ENCODE measurements at places on chromosomes 3 and 15. TPM values are rescaled to one million over a fixed set of nuclear protein-coding genes. Genes with fewer than 3 reads are reported as not detected.

Gene ANKRD34C
- total RNA-seq, result not detected

Gene STRA6
- total RNA-seq, result 12.9 TPM

Gene ABCC5
- 10.6 TPM for total RNA-seq

Gene EXD1
- 0.12 TPM for total RNA-seq

Gene MNS1
- total RNA-seq, result 0.66 TPM

Gene XYLB
- 1.3 TPM for total RNA-seq

Gene EFHB
- total RNA-seq, result not detected

Gene HRH1
- 1.9 TPM for total RNA-seq

Gene LDHAL6B
- total RNA-seq, result not detected

Gene IGF2BP2
- 17.7 TPM for total RNA-seq

Gene RBM6
- total RNA-seq, result 31.5 TPM

Gene NCKIPSD
- total RNA-seq, result 21.1 TPM

Gene OR5H6
- total RNA-seq, result not detected

DNA sequence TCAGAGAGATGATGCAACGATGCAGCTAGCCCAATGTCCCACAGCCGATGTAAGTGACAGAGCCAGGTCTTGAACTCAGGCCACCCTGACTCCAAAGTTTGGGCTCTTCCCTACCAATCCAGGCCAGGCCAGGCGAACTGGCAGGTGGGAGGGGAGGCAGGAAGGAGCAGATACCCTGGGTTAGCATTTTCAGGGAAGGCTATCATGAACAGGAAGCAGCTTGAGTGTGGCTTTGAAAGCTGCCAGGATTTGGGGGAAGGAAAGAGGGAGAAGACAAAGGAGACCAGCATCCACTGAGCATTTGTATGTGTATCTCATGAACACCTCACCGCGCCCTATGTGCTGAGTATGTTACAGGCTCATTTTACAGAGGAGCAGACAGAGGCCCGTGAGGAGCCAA, 38.8 kb downstream of the LMCD1 start:
- DNase-seq, result no peak

DNA sequence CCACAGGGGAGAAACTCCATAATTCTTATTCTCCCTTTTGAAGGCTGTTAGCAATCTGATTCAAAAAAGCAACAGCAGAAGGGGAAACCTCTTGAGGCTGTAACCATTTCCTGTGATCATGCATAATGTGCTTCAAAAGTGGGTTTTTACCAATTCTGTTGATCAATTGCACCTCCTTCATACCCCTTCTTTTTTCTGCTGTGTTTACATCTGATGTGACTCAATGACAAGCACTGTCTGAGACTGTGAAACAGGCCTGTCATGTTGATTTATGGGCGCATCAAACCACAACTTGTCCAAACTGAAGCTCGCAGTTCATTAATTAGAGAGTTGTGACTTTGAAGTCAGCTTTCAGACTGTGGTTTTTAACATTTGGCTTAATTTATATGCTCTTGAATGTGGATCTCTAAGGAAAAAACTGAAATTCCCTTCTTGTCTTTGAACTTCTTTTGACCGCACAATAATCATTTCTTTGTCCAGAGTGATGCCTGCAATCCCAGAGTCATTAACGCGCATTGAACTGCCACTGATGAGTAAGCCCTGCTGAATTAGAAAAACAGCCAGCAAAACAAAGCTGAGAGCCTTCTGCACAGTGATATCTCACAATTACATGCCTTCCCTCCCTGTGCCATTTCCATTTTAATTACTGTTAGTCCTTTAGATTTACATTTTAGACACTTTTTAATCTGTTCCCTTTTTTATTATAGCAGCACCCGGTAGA, 532.8 kb downstream of the FOXP1 start:
- no peak for DNase-seq

DNA sequence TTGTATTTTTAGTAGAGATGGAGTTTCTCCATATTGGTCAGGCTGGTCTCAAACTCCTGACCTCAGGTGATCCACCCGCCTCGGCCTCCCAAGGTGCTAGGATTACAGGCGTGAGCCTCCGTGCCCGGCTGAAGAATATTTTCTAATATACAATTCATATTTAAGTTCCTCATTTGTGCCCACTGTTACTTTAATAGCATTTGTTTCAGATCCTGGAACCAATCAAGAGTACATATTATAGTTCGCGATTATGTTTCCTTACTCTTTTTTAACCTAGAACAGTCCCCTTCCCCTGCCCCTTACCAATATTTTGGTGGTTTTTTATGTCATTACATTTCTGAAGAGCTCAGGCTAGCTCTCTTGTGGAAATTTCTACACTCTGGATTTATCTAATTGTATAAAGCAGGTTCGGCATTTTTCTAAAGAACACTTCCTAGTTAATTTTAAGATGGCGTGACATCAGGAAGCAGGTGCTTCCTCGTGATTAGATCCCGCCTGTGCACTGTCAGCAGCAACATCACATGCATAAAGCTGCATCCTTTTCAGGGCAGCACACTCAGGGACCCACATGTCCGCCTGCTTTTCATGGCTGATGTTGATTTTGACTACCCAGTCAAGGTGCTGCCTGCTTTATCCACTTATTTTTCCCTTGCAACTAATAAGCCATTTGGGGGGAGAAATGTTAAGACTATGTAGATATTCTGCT, 88.7 kb upstream of the EPHB3 start:
- no peak for DNase-seq

DNA sequence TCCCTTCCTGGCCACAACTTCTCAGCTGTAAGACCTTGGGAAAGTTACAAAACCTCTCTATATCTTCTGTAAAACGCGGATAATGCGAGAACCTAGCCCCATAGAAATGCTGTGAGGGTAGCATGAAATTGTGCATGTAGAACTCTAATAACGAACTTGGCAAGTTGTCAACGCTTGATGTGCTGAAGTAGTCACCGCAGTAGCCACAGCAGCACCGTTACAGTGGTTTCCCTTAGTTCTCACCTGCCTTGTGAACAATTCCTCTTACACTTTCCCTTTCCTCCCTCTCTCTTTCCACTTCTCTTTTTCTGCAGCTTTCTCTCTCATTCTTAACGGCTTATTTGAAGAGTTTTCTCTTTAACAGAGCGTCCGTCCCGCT, 447 bp upstream of the SHQ1 start:
- DNase-seq, result no peak

DNA sequence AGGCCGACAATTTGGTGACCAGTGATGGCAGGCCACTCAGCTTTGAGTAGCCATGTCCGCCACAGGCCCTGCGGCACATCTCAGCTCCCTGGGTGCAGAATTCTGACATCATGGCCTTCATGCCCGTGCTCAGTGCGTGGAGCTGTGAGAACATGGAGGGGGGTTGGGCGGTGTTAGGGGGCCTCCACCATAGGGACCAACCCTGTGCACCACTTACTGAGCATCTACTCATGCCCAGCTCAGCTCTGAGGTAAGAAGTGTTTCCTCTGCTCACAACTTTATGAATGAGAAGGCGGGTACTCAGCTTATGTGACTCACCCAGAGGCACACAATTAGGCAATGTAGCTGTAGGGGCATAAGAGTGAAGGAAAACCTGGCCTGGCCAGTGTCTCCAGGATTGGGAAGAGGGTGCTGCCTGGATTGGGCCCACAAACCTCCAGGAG, 10.5 kb downstream of the ACOX2 start:
- peak; percentile 89 for DNase-seq

GRCh38 chr3:13853978-13854296, 25.9 kb downstream of the WNT7A start:
- peak; percentile 69 for DNase-seq

GRCh38 chr3:72319194-72320094, 528.8 kb downstream of the SHQ1 start:
- no peak for DNase-seq

GRCh38 chr3:10708216-10708893, 107.7 kb upstream of the SLC6A11 start:
- DNase-seq, result no peak

GRCh38 chr3:160370987-160371857, 27.8 kb downstream of the IFT80 start:
- no peak for DNase-seq

DNA sequence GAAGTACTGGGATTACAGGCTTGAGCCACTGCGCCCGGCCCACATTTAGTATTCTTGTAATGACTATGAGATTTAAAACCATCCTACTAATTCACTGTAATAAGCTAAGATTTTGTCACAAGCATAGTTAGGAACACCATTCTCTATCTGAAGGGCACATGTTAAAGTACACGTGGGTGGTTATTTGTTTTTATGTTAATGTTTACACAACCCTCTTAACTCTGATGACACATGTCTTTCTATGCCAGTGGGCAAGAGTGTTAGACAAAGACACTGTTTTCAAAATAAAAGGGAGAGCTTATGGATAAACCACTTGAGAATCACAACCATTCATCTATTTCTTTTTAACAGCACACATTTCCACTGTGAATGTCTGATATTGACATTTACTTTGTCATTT, 537.6 kb upstream of the IL12A start:
- no peak for DNase-seq

- DNase-seq, result peak; percentile 54
Measured at GRCh38 chr15:83380682-83381081, 66.5 kb upstream of the SH3GL3 start.

GRCh38 chr3:189911001-189911400, 209.7 kb downstream of the P3H2 start:
- no peak for DNase-seq

DNA sequence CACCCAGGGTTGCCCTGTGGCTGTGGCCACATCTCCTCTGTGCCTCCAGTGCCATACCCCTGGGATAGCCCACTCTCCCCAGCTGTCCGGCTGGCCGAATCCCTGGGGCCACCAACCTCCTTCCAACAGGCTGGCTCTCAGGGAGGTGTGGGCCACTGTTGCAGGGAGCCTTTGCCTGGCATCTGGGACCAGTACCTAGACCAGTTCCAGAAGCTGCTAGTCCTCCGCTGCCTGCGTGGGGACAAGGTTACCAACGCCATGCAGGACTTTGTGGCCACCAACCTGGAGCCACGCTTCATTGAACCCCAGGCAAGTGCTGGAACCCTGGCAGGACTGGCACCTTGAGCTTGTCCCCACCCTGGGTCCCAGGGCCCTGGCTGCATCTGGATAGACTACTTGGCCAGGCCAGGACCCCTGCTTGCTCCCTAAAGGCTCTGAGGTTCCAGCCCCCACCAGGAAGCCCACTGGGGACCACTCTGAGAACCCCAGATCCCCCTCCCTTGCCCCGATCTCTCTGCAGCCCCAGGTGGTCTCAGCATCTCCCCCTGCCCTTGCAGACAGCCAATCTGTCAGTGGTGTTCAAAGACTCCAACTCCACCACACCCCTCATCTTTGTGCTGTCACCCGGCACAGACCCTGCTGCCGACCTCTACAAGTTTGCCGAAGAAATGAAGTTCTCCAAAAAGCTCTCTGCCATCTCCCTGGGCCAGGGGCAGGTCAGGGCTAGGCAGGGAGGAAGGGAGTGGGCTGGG, 50.0 kb downstream of the SEMA3G start:
- no peak for DNase-seq

- DNase-seq, result no peak
Measured at GRCh38 chr3:119779731-119780383, 2.0 kb upstream of the NR1I2 start.

GRCh38 chr3:141303481-141304223, 64.7 kb upstream of the ZBTB38 start:
- peak; percentile 82 for DNase-seq

DNA sequence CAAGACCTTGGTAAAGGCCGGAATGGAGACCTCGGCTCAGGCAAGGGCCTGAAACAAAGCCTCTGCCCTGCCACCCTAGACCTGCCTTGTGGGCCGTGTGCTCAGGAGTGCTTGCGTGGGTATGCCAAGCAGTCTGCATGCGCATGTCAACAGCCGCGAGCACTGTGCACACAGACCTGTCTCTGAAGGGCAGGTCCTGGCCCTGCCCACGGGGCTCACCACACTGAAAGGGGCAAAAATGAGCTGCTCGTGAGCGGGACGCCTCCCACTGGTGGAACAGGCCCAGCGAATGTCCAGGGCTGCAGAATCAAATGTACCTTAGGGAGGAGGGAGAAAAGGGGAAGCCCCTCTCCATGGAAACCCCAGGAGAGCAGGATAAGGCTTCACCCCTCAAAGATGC, 44.3 kb upstream of the FGD5 start:
- DNase-seq, result no peak

DNA sequence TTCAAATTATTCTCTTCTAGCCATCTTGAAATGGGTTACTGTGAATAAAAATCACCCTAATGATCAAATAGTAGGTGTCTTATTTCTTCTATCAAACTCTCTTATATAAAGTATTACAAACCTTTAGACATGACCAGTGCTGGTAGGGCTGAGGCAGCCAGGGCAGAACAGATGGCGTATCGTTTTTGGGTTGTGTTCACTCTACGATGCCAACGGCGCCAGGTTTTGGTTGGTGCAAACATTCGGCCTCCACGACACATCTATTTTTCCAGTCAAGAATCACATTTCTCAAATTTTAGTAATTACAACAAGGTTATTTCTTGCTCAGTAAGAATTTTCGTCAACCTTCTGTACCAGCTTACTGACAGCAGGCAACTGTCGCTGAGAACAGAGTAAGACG, 2.2 kb downstream of the RPL4 start:
- DNase-seq, result no peak

DNA sequence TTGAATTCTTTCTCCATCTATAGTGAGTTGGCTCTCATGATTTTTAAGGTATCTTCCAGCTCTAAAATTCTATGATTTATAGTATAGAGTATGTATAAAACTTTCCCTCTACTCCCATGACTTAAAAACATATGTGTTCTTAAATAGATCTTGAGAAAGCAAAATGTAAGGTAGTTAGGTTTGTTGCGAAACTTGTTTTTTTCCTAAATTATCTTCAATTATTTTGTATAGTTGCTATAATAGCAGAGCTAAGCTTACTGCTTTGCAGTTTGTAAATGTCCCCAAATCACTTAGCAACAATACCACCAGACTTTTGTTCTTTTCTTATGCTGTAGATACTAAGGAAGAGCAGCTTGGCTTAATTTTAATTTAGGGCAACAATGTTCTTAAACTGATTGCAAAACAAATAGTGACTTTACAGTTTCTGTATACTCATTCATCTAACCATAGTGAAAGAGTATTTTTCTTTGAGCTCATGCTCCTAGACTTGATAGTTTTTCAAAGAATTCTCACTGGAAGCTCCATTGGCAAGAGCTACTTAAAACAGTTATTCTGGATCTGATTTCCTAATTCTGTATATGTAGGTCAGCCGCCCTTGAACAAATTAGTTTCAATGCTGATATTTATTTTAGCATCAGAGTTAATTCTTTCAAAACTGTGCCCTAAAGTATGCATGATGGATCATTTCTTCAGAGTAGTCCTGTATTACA, 61.2 kb downstream of the LYSMD4 start:
- DNase-seq, result no peak

DNA sequence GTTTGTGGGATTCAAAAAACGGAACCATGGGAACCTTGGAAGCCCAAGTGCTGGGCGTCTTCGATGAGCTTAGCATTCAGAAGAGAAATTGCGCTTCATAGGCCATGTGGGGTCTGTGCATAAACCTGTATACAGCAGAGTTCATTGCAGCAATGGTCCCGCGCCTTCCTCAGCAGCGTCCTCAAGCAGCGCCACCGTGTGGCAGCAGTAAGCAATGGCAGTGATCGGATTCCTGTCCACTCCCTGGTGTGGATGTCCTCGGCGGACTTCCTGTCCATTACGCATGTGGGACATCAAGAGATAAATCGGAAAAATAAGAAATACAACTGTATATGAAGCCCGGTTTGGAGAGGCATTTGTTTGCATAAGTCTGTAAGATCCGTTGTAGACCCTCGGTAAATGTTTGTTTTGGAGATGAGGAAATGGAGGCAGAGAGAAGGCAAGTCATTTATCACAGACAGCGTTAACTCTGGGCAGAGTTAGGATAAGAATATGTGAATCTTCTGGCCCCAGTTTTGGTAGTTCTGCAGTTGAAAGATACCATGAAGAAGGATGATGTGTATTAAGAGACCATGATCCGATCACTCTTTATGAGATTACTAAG, 57.7 kb downstream of the CNTN4 start:
- DNase-seq, result peak; percentile 69
